Activated T-helper 1 cell treated with anti-CD3 and anti-CD28 coated beads, Interleukin-12 subunit alpha, Interleukin-12 subunit beta, Interleukin-2, Interleukin-4 antibody, amounts not matched to agents 30 ng/mL and 10 ng/mL and 1 ng/mL, durations not matched to agents 14 hours and 24 hours and 36 hours (primary cell): ENCODE measurements at places on chromosomes 11 and 22. TPM values are rescaled to one million over a fixed set of nuclear protein-coding genes. Genes with fewer than 3 reads are reported as not detected.
A peak's percentile ranks its signal among the peaks of the same experiment; 100 is the strongest.

DNA sequence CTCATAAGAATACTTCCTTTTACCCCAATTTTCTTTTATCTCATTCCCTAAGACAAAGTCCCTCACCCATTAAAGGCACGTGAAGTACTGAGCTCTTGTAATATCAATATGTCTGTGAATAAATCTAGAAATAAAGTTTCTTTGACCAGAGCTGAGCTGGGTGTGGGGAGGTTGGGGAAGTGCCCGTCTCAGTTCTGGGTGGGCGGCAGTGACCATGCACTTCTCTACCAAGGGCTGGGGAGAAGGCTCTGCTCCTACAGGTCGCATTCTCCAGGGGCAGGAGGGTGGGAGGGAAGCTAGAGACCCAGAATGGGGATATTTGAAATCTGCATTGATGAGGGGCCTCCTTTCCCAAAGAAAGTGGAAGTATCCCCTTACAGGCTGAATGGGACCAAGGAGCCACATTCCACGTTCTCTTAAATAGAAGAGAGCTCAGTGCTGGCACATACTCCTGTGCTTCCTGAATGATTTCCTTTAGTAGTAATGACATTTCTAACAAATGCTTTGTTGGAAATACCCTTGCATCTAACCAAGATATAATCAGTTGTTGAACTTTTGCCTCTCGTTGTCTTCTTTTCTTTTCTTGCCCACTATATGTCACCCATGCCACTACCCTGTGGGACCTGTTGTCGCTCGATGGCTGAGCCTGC is 16.1 kb downstream of the RBX1 start:
- no peak overlapping the region for H3K27ac ChIP-seq
- H3K4me1 ChIP-seq: peaks cover 13% of the 10 kb centered on the region
- H3K27me3 ChIP-seq: no peaks in the 10 kb centered on the region
- H3K4me3 ChIP-seq: no peak overlapping the region
- no peak for DNase-seq

DNA sequence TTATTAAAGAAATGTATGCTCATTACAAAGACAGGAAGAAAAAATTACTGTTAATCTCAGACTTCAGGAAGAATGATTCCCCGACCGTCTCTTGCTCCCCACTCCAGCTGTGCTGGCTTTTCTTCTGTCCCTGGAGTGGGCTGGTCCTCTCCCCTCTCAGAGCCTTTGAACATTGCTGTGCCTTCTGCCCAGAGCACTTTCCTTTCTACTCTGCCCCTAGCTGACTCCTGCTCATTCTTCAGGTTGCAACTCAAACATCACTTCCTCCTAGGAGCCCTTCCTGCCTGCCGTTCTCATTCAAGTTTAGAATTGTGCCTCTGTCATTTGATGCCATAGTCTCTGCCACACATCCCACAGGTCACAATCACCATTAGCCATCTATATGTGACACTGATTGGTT is 329.5 kb downstream of the MIAT start:
- H3K27ac ChIP-seq: no peak overlapping the region
- H3K36me3 ChIP-seq: no peaks in the 10 kb centered on the region
- H3K4me3 ChIP-seq: no peak overlapping the region
- no peak for DNase-seq
- H3K27me3 ChIP-seq: peaks cover 4% of the 10 kb centered on the region

GRCh38 chr22:39316440-39317083 is 2.9 kb downstream of the RPL3 start:
- peaks cover 47% of the 10 kb centered on the region for H3K4me1 ChIP-seq
- H3K4me3 ChIP-seq: peak overlapping the region; percentile 99
- peak; percentile 65 for DNase-seq
- H3K27ac ChIP-seq: peak overlapping the region; percentile 52
- no peaks in the 10 kb centered on the region for H3K27me3 ChIP-seq

DNA sequence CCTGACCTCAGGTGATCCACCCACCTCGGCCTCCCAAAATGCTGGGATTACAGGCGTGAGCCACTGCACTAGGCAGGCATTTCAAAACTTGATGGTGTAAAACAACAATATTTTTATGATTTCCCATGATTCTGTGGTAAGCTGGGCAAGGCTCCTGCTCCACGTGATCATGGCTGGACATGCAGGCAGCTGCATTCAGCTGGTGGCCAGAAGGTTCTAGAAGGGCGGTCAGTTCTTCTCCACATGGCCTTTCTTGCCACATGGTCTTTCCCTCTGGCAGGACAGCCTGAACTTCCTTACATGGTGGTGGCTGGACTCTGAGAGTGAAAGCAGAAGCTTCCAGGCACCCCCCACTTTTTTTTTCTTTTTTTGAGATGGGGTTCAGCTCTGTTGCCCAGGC is 9.9 kb upstream of the RASD2 start:
- H3K4me1 ChIP-seq: no peaks in the 10 kb centered on the region
- H3K27ac ChIP-seq: no peak overlapping the region
- H3K4me3 ChIP-seq: no peak overlapping the region
- DNase-seq: no peak
- peaks cover 2% of the 10 kb centered on the region for H3K27me3 ChIP-seq
- no peaks in the 10 kb centered on the region for H3K36me3 ChIP-seq

DNA sequence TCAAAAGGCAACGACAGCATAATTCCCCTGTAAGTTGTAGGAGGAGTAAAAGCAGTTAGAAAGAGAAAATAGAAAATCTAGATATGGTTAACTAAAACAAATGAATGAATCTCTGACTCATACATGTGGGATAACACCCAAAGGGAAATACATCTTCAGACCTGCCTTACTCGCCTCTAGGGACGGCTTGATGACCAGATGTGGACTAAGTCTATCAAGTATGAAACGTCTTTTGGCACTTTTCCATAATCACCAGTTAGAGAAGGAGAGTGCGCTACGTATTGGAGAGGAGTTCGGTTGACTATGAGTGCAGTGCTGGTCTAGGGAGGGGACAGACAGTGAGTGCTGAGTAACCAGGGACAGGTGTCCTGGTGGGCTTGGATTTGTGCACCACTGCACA is 459.9 kb downstream of the OPCML start:
- no peaks in the 10 kb centered on the region for H3K4me1 ChIP-seq
- no peak overlapping the region for H3K27ac ChIP-seq
- DNase-seq: no peak
- H3K4me3 ChIP-seq: no peak overlapping the region
- H3K27me3 ChIP-seq: no peaks in the 10 kb centered on the region
- no peaks in the 10 kb centered on the region for H3K36me3 ChIP-seq

DNA sequence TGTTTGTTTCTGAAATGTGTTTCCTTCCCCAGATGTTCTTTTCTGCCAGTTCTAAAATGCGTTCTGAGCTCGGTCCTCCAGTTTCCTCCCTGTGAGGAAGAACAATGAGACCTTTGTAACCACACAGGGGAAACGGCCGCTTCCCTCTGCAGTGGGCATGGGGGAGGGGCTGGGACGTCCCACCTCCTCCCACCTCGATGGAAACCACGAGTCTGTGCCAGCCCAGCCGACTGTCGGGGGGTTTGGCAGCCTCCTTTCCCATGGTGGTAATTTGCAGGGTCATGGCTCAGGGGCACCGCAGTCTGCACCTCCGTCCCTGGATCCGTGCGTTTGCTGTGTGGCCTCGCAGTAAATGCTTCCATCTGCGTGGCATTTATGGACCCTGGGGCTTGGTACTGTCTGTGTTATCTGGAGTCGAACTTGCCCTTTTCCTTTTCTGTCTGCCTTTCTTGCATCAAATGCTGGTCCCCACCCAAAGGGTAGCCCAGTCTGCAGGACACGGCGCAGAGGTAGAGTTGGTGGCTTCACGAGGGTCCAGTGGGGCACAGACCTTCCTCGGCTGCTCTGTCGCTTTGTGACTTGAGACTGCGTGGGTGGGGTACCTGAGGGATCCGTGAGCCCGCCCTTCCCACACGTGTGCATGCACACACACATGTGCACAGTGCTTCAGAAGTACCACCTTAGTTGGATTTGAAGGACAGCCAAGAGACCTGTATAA is 16.1 kb downstream of the LRP5 start:
- no peak overlapping the region for H3K4me3 ChIP-seq
- H3K27me3 ChIP-seq: no peaks in the 10 kb centered on the region
- no peak for DNase-seq

DNA sequence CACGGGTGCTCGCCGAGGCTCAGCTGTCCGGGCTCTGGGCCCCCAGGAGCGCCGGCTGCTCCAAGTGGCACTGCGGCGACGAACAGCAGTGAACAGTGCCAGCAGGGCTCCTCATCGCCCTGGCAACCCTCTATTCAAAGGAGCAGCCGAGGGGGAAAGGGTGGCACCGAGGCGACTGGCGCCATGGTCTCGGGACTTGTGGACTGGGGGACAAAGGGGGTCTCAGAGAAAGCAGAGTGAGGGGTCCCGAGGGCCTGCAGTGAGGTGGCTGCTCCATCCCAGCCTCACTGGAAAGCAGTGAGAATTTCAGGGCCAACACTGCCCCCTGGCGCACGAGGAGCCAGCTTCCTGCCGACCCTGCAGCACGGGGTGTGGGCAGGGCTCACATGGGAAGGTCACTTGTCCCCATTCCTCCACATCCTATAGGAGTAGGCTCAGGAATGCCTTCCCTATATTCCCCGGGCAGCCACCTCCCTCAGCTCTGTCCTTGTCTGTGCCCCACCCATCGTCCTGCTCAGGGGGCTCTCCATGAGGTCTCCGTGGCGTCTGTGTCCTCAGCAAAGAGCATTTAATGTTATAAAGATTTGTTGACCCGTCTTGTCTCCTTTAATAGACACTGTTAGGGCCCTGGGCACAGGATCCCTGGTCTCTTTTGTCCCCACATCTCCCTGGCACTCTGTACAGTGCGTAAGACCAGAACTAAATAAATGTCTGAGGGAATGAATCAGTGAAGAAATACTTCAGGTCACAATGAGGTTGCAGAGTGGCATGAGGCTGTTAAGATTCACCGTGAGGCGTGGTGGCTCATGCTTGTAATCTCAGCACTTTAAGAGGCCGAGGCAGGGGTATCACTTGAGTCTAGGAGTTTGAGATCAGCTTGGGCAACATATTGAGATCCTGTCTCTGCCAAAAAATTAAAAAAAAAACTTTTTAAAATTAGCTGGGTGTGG is 26.4 kb downstream of the LRFN4 start:
- peak; percentile 38 for DNase-seq
- H3K36me3 ChIP-seq: no peaks in the 10 kb centered on the region
- H3K4me3 ChIP-seq: no peak overlapping the region
- peaks cover 15% of the 10 kb centered on the region for H3K4me1 ChIP-seq
- no peak overlapping the region for H3K27ac ChIP-seq
- H3K27me3 ChIP-seq: no peaks in the 10 kb centered on the region

DNA sequence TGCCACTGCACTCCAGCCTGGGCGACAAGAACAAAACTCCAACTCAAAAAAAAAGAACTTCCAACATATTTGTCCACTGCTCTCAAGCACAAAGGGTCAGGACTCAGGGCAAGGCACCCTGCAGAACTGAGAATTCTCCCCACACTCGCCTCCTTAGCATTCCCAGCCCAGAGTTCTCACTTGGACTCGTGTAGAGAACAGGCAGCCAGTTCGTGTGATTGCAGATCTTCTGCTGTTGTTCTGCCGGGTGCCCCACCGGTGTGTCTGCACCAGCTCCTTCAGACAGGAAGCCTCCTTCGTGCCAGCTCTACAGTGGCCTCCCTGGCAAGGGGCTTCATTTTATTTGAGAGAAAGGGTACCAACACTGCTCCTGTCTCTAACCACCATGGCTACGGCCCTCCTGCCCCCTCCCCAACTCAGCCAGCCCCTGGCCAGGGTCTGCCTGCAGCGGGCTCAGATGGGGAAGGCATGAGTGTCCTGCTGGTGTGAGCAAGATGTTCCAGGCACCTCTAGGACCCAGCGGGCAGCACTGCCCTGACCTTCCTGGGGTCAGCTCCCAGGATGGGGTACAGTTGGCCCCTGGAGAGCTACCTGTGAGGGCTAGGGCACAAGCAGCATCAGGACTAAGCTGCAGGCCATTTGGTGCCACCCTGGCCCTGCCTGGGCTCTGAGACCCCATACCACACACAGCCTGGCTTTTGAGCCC is 19.5 kb upstream of the SCGB1A1 start:
- H3K36me3 ChIP-seq: peaks cover 1% of the 10 kb centered on the region
- H3K27me3 ChIP-seq: peaks cover 4% of the 10 kb centered on the region
- no peak overlapping the region for H3K4me3 ChIP-seq

DNA sequence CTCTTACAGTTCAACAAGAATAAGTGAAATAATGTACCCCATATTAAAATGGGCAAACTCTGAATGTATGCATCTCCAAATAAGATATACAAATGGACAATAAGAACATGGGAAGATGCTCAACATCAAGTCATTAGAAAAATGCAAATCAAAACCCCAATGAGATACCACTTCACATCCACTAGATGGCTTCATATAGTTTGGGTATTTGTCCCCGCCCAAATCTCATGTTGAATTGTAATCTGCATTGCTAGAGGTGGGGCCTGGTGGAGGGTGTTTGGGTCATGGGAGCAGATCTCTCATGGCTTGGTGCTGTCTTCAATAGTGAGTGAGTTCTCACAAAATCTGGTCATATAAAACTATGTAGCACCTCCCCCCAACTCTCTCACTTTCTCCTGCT is 5.7 kb downstream of the MPZL2 start:
- H3K36me3 ChIP-seq: peaks cover 31% of the 10 kb centered on the region
- no peak overlapping the region for H3K4me3 ChIP-seq
- no peaks in the 10 kb centered on the region for H3K27me3 ChIP-seq
- no peak overlapping the region for H3K27ac ChIP-seq

Gene MFRP
- total RNA-seq: not detected in 2 replicates
